Left lung (tissue), 14 donors: ENCODE measurements at places on chromosomes 5 and 9. TPM values are rescaled to one million over a fixed set of nuclear protein-coding genes. Genes with fewer than 3 reads are reported as not detected.

- no peak for DNase-seq
- H3K36me3 ChIP-seq = no peaks in the 10 kb centered on the region
- H3K4me1 ChIP-seq = peaks cover 8% of the 10 kb centered on the region
- H3K27ac ChIP-seq = no peak overlapping the region
Observed at GRCh38 chr9:109972026-109972882, 192.3 kb downstream of the PALM2AKAP2 start.

GRCh38 chr5:96703384-96703920 is 41.3 kb downstream of the CAST start:
- H3K36me3 ChIP-seq = peaks cover 5% of the 10 kb centered on the region
- H3K4me3 ChIP-seq = peak overlapping the region; percentile 65
- H3K27me3 ChIP-seq = no peaks in the 10 kb centered on the region
- peak overlapping the region; percentile 86 for H3K27ac ChIP-seq

- no peak overlapping the region for H3K4me3 ChIP-seq
- no peaks in the 10 kb centered on the region for H3K27me3 ChIP-seq
- H3K4me1 ChIP-seq = no peaks in the 10 kb centered on the region
- H3K27ac ChIP-seq = peak overlapping the region; percentile 42
Observed at GRCh38 chr5:169832845-169833244, 147.4 kb downstream of the INSYN2B start.

Gene CCDC171
- total RNA-seq = 2.3 TPM

Gene BSPRY
- total RNA-seq = 17.9 TPM

GRCh38 chr9:99878651-99879050 is 27.8 kb upstream of the STX17 start:
- DNase-seq = no peak
- H3K27ac ChIP-seq = no peak overlapping the region
- H3K36me3 ChIP-seq = no peaks in the 10 kb centered on the region
- no peaks in the 10 kb centered on the region for H3K4me1 ChIP-seq
- no peaks in the 10 kb centered on the region for H3K27me3 ChIP-seq
- no peak overlapping the region for H3K4me3 ChIP-seq

- DNase-seq = no peak
- no peaks in the 10 kb centered on the region for H3K36me3 ChIP-seq
- peaks cover 38% of the 10 kb centered on the region for H3K4me1 ChIP-seq
- H3K27me3 ChIP-seq = peaks cover 55% of the 10 kb centered on the region
- no peak overlapping the region for H3K4me3 ChIP-seq
Observed at GRCh38 chr5:135490245-135491037, 38.3 kb upstream of the TIFAB start.

DNA sequence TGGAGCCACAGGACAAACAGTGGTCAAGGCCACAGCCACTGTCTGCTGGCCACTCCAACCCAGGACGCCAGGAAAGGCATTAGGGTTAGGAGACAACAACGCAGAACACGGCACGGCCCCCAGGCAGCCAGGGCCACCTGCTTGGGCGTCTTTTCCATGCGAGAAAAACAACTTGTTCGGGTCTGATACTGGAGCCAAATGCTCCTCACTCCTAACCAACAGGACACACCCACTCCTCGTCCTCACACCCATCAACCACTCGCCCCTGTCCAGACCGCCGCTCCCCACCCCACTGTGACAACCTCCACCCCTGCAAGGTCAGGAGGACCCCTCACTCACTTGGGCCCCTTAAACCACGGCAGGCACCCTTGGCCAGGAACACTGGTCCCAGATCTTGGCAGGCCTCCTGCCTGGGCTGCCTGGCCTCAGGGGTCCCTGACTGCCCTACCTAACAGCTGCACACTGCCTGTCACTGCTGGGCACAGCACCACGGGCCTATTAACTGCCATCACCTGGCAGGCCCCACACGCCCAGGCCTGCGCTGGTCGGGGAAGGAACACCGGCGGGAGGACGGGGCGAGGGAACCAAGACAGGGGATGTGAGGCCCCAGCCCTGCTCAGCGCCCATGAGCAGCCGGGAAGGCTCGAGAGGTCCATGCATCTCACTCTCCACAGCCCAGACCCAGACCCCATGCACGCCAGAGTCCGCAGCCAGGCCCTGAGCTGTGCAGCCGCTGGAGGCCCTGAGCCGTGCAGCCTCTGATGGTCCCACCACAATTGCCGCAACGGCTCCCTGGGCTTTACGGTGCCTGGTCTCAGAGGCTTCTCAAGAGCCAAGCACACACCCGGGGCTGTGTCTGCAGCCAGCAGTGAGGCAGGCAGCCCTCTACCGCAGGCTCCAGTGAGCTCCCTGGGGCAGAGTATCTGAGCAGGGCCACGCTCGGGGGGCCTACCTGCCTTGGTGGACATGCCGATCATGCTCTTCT is 13.8 kb downstream of the CLPTM1L start:
- H3K27me3 ChIP-seq = no peaks in the 10 kb centered on the region
- H3K27ac ChIP-seq = peak overlapping the region; percentile 13
- no peak overlapping the region for H3K4me3 ChIP-seq

DNA sequence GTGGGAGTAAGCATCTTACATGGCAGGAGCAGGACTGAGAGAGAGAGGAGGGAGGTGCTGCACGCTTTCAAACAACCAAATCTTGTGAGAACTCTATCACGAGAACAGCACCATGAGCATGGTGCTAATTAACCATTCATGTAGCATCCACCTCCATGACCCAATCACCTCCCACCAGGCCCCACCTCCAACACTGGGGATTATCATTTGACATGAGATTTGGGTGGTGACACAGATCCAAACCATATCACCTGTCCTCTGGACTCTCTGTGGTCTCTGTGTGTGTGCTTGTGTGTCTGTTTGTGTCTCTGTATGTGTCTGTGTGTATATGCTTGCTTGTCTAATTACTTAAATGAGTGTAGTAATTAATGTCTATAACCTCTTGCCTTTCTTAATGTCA is 31.1 kb downstream of the SEC61B start:
- no peaks in the 10 kb centered on the region for H3K27me3 ChIP-seq
- H3K4me1 ChIP-seq = no peaks in the 10 kb centered on the region
- no peak for DNase-seq

DNA sequence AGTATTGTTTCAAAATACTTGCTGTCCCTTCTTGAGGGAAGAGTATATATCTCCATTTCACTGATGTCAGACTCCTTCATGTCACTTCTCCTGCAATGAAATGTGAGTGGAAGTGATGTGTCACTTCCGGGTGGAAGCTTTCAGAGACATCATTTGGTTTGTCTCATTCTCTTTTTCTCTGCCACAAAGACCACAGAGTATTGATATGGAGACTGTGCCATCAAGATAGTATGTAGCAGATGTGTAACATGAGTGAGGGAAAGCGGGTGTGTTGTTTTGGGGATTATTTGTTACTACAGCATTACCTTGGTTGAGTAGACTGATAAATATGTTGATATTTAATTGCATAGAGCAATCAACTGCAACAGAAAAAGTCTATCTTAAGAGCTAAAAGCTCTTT is 169.8 kb downstream of the FBXL7 start:
- H3K36me3 ChIP-seq = no peaks in the 10 kb centered on the region
- DNase-seq = no peak
- no peaks in the 10 kb centered on the region for H3K27me3 ChIP-seq
- no peak overlapping the region for H3K27ac ChIP-seq
- no peaks in the 10 kb centered on the region for H3K4me1 ChIP-seq

Gene BHMT2
- 2.9 TPM for total RNA-seq

GRCh38 chr5:150781706-150782614 is 3.4 kb downstream of the SMIM3 start:
- DNase-seq = no peak
- H3K36me3 ChIP-seq = no peaks in the 10 kb centered on the region
- no peaks in the 10 kb centered on the region for H3K27me3 ChIP-seq
- H3K27ac ChIP-seq = peak overlapping the region; percentile 82
- no peak overlapping the region for H3K4me3 ChIP-seq
- peaks cover 31% of the 10 kb centered on the region for H3K4me1 ChIP-seq

DNA sequence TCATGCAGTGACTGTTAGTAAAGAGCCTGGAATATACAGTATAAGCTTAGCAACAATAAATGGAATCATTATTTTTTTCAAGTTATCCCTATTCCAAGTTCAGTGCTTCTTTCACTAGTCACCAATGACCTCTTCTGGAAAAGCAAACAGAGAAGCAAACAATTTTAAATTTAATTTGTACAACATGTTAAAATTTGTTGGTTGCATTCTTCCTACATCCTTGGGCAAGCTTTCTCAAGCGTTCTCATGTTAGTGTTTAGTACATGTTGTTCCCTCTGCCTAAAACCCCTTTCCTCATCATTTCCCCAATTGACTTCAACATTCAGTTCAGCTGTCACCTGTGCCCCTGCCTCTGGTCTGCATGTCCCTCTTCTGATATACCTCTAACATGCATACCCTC is 123.4 kb downstream of the SEC61B start:
- H3K27me3 ChIP-seq = no peaks in the 10 kb centered on the region
- no peaks in the 10 kb centered on the region for H3K4me1 ChIP-seq
- no peak overlapping the region for H3K27ac ChIP-seq
- no peak for DNase-seq
- H3K4me3 ChIP-seq = no peak overlapping the region

Gene ABL1
- total RNA-seq = 55.6 TPM

Gene TLX3
- total RNA-seq = not detected

DNA sequence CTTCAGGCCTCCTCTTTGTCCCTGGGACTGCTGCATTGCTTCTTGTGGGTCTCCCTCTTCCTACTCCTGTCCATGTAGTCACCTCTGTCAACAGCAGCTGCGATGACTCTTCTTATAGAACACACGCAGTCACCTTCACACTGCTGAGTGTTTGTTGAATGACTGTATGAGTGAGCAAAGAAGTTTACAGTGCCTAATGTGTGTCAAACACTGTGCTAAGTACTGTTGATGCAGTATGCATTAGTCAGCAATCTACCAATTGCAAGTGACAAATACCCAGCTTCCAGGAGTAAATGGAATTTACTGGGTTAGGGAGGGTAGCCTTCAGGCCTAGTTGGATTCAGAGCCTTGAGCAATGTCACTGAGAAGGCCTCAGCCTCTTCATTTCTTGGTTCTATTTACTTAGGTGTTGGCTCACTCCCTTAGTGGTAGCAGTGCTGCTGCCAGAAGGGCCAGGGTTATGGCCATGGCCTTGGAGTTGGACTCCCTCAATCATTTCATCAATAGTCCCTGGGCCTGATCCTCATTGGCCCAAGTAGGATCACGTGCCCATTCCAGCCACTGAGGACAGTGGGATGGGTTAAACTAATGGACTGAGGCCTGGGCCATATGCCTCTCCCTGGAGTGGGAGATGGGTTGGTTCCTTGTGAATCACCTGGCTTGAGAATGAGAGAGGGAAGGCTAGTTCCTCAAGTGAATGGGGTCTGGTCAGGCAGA is 93.5 kb downstream of the RGS3 start:
- no peak overlapping the region for H3K4me3 ChIP-seq
- H3K4me1 ChIP-seq = peaks cover 5% of the 10 kb centered on the region
- H3K27ac ChIP-seq = peak overlapping the region; percentile 71
- H3K27me3 ChIP-seq = no peaks in the 10 kb centered on the region
- DNase-seq = no peak

DNA sequence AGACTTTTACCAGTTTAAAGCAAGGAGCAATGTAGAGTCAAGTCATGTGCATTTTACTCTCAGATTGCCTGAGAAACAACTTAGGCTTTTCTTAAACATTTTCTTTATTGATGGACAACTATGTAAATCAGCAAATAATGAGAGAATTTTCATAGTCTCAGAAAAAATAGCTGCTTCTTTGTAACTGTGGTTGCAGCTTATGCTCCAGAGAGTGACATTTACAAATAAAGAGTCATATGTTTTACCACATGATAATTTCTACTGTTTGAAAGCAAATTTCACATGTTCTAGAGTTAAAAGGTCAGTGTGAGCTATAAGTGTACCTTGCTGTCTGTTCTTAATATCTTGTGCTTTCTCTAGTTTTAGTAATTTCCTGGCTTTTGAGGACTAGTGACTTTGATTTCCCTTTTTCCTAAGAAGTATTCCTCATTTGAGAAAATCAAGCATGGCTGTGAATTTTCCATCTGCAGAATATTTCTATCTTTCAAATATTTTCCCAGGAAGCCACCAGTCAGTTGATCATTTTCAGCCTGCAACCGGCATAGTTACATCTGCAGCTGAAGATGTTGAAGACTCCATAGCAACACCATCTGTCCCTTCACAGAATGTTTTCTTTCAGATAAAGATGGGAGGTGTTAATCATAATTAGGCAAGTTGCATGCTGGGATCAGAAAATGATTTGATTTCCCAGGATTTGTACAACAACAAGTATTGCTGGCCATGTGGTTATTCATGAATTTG is 229.9 kb downstream of the SGCD start:
- no peak overlapping the region for H3K27ac ChIP-seq
- H3K4me3 ChIP-seq = no peak overlapping the region
- H3K27me3 ChIP-seq = no peaks in the 10 kb centered on the region
- H3K4me1 ChIP-seq = no peaks in the 10 kb centered on the region
- no peak for DNase-seq
